ENCODE measurements at places on chromosomes 2 and 18.

- DNase-seq: no peak
Observed at GRCh38 chr2:157150747-157151146, 106.8 kb upstream of the GALNT5 start.

GRCh38 chr2:50785816-50786215 lies 246.1 kb downstream of the NRXN1 start:
- no peak for DNase-seq

DNA sequence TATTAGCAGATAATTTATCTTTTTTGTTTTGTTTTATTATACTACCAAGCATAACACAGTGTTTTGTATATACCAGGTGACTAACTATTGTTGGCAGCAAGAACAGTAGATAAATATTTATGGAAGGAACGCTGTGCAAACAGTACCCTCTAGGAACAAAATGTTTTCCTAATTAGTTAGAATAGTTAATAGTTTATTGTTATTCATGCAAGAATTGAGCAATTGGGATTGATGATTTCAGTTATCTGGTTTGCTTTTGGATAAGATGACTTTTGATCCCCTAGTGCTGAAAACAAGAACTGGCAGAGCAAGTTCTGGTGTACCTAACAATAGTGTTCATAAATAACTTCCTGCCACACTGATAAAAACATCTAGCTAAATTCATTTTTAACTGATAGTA lies 323.3 kb downstream of the TGIF1 start:
- DNase-seq: no peak

DNA sequence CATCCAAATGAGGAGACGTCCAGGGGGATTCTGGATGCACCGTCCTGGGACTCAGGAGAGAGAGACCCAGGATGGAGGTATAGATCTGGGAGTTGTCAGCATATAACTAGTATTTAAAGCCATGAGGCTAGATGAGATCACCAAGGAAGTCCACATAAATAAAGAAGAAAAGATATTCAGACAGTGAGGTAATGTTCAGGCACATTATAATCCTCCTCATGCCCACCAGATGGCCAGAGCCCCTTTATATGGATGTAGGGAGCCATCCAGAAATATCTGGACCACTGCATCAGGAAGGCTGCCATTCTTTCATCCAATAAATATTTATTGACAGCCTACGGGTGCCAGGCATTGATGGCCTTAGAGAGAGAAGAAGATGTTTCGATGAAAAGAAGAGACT lies 21.2 kb upstream of the NCKAP5 start:
- DNase-seq: no peak

- DNase-seq: no peak
Observed at GRCh38 chr2:231412618-231412963, 17.1 kb downstream of the B3GNT7 start.
